ENCODE measurements at places on chromosomes 3 and 15.

DNA sequence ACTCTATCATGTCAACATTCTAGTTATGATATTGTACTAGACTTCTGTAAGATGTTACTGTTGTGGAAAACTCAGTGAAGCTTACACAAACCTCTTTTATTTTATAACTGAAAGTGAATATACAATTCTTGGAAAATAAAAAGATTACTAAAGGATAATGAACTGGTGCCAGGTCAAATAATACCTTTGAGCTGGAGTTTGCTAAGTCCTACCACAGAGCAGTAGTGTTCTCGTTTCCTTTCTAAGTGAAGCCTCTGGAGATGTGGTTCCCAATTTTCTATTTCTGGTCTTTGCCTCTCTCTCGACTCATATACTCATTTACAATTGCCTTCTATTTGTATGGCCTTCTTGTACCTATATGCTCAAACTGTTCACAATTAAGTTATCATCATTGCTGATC, 942.9 kb downstream of the SQOR start:
- no peak for DNase-seq

DNA sequence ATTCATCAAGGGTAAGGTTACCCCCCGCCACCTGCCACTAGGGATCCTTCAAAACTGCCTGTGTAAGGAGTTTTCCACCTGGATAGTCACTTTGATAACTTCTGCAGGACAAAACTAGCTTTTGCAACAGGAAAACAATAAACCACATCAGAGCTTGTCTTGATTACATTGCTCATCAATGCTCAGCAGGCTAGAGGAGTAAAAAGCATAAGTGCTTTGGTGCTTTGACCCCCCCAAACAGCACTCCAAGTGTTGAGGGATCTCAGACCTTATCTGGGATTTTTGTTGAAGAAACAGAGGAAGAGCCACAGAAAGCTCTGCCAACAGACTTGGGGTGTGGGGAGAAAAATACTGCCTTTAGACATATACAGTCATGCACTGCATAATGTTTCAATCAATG, 10.8 kb upstream of the PHLDB2 start:
- DNase-seq: no peak

DNA sequence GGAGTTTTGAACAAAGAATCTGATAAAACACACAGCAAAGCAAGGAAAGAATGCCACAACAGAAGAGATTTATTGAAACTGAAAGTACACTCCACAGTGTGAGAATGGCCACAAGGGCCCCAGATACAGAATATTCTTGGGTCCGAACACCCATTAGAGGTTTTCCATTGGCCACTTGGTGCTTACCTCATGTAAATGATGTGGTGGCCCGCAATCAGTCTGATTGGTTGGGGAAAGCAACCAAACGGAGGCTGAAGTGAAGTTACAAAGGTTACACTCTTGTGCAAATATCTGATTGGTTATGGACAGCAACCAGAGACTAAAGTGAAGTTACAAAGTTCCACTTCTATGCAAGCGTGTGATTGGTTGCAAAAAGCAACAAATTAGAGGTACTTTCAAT, 20.4 kb downstream of the NSUN3 start:
- DNase-seq: no peak

GRCh38 chr3:40911928-40912327, 287.4 kb upstream of the CTNNB1 start:
- DNase-seq: no peak
